Hypothalamus (tissue), 51 donors: ENCODE measurements at places on chromosomes 1 and 21.

GRCh38 chr1:221532071-221532773 is 209.7 kb downstream of the DUSP10 start:
- no peak for DNase-seq

DNA sequence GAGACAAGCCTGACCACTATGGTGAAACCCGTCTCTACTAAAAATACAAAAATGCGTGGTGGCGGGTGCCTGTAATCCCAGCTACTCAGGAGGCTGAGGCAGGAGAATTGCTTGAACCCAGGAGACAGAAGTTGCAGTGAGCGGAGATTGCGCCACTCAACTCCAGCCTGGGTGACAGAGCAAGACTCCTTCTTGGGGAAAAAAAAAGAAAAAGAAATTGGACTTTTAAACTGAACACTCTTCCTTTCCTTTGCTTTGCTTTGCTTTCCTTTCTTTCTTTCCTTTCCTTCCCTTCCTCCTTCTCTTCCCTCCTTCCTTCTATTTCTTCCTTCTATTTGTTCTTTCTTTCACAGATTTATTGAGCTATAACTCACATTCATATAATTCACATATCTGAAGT is 43.3 kb upstream of the PUM1 start:
- DNase-seq, result no peak

DNA sequence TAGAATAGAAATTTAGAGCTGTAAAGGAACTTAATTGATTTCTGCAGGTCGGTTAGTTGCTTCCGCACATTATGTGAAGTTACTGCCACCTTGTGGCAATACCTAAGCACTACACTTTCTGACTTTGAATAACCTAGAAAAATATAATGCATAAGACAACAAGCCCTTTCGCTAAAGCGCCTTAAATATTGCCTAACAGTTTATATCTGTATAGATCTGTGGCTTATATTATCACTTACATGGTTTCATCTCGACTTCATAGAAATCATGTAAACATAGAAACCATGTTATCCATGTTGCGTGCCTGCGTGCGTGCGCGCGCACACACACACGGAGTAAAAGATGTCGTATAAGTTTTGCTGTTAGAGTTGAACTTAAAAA is 10.9 kb upstream of the IFI16 start:
- DNase-seq, result no peak

GRCh38 chr1:60920561-60920960 is 161.8 kb upstream of the NFIA start:
- no peak for DNase-seq

GRCh38 chr1:244092293-244092963 is 41.3 kb downstream of the ZBTB18 start:
- no peak for DNase-seq

GRCh38 chr1:12434686-12435085 is 183.3 kb downstream of the DHRS3 start:
- no peak for DNase-seq

GRCh38 chr1:209585672-209586071 is 2.2 kb downstream of the CAMK1G start:
- no peak for DNase-seq

- no peak for DNase-seq
Observed at GRCh38 chr21:44946254-44947041, 6.6 kb downstream of the SLX9 start.

GRCh38 chr1:59475737-59476136 is 178.8 kb downstream of the FGGY start:
- DNase-seq, result no peak

- no peak for DNase-seq
Observed at GRCh38 chr21:15414057-15414456, 315.7 kb upstream of the USP25 start.

DNA sequence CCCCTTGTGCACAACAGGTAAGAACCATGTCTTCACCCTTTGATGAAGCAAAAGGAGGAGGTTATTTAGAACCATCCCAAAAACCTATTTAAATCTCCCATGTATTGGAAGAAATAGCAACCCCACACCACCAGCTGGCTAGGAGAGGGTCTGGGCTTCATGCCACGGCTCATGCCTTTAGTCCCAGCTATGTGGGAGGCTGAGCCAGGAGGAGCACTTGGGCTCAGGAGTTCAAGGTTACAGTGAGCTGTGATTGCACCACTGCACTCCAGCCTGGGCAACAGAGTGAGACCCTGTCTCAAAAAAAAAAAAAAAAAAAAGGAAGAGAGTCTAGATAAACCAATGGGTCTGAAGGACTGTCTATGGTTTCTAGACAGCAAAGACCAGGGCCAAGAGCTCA is 197.9 kb upstream of the COA6 start:
- DNase-seq, result no peak

DNA sequence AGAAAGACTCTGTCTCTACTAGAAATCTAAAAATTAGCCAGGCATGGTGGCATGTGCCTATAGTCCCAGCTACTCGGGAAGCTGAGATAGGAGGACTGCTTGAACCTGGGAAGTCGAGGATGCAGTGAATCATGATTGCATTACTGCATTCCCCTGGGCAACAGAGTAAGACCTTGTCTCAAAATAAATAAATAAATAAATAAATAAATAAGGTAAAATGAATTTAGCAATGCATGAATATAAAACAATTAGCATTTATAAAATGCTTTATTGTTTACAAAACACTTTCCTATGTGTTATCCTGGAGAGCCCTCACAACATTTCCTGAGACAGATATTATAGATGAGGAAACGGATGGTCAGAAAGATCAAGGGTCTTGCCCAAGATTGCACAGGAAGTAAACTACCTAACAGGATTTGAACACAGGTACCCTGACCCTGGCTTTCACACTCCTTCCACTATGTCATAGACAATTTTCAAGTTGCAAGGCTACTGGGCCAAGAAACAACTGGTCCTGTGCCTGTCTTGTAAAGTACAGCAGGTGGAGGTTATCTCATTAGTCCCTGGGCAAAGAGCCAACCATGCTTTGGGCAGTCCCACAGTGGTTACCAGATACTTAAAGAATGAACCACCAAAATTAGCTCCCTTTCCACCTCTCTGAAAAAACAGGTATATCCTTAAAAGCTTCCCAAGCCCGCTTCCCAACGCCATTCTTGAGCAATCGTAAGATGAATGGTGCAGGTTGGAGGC is 15.4 kb upstream of the VSIG8 start:
- no peak for DNase-seq

GRCh38 chr1:156060937-156061636 is at the start of gene RAB25:
Gene RAB25 (plus strand): TSS chr1:156061160. CDS start chr1:156061401, 241 bp downstream.
- DNase-seq, result no peak

DNA sequence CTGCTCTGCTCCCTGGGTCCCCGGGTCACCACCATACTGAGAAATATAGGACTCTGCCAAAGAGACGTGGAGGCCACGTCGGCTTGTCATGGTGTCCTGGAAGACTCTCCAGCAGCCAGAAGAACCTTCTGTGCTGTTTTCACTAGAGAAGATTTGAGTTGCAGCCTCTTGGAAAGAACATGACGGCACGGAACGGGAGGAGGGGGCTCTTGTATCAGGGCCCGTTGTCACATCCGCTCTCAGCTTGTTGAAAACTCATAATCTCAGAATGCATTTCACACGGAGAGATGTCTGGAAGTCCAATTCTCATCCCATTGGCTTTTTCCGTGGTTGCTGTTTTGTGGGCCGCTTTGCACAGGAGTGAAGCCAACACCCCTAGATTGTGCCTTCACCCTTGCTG is 39.4 kb upstream of the FAM3B start:
- DNase-seq, result no peak

- DNase-seq, result no peak
Observed at GRCh38 chr1:70355920-70356319, 1.4 kb upstream of the ANKRD13C start.

DNA sequence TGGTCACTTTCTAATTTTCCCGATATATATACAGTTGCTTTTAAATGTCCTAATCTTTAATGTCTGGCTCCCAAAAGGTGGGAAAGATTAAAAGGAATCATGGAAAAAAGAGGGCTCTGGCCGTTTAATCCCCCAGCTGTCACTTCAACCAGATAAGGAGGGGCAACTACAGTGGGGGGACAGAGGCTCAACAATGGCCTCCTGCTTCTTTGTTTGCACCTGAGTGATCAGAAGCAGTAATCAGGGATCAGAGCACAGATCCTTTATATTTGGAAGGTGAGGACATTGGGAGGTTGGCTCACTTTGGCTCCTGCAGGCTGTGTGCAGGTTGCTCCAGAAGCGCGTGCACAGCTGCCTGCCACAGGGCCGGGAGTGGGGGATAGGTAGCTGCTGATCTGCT is 212.8 kb downstream of the FMN2 start:
- no peak for DNase-seq

GRCh38 chr1:226268421-226269124 is 40.4 kb downstream of the LIN9 start:
- DNase-seq, result no peak

GRCh38 chr1:170663404-170664092 is 383 bp upstream of the PRRX1 start:
- no peak for DNase-seq

DNA sequence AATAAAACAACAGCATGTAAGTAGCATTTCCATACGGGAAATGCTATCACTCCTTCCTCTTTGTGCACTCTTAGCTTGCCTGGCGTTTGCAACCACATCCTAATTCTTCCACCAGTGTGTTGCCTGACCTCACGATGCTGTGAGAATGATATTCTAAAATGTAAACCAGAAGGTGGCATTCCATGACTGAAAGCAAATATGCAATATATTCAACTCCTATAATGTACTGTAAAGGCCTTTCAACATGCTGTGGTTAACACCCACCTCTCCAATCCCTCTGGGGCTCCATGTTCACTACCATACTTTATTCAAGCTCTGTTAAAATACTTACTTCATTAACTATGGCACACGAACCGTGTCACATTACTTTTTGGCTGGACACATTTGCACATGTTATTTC is 420.6 kb upstream of the DEPDC1 start:
- no peak for DNase-seq

DNA sequence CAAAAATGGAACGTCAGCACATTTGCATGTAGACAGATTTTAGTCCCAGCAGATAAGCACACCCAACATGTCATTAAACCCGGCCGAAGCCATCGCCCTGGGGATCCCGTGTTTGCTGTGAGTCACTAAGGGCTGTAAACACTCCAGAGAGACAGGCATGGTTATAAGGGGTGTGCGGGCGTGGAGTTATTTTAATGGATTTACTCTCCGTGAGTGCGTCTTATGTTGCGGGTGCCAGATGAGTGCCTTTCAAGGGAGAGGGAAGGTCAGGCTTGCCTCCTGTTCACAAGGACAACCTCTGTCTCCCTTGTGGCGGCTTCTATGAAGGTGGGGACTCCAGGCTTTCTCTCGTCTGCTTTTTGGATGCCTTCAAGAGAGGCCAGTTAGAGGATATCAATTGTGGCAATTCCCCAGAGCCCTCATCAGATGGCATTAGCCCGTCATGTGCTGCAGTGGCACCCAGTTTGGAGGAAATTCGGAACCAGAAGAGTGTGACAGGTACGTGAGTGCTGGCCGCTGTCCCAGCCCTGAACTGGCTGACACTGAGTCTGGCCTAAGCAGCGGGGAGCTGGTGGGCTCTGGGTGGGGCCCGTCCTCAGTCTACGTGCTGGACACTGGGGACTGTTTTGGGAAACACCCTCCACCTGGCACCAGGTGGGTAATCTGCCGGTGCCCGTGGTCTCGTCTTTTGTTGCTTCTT is 223.8 kb upstream of the TMEM51 start:
- no peak for DNase-seq

DNA sequence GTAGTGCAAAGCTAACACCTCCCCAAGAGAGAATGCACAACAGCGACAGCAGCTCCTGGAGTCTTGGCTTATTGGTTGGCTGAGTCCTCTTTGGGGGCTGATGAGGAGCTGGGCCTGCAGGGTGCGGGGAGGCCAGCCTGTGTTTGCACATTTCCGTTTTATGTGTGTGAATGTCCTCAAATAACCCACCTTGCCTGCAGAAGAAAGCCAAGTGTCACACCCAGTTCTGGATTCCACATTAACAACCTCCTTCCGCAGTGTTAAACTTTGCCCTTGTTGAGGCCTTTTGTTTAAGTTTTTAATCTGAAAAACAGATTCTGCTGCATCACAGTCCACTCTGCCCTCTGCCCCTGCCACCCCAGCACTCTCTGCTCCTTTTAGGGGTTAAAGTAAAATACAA is 274.5 kb downstream of the TM2D1 start:
- no peak for DNase-seq

GRCh38 chr1:27348861-27349783 is 7.3 kb downstream of the SYTL1 start:
- DNase-seq, result no peak

- DNase-seq, result no peak
Observed at GRCh38 chr1:87464022-87464490, 135.4 kb downstream of the LMO4 start.

DNA sequence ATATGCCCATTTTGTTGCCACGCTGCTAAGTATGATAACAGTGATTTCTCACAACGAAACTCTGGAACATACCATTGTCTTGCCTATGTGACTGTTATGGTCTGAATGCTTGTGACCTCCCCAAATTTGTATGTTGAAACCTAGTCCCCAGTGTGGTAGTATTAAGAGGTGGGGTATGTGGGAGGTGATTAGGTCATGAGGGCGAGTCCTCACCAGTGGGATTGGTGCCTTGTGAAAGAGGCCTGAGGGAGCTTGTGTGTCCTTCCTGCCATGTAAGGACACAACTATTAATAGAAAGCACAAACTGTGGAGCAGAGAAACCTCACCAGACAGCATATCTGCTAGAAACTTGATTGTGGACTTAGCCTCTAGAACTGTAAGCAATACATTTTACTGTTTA is 84.6 kb downstream of the SELENOF start:
- no peak for DNase-seq

- no peak for DNase-seq
Observed at GRCh38 chr1:66183400-66183799, 350.6 kb upstream of the SGIP1 start.

DNA sequence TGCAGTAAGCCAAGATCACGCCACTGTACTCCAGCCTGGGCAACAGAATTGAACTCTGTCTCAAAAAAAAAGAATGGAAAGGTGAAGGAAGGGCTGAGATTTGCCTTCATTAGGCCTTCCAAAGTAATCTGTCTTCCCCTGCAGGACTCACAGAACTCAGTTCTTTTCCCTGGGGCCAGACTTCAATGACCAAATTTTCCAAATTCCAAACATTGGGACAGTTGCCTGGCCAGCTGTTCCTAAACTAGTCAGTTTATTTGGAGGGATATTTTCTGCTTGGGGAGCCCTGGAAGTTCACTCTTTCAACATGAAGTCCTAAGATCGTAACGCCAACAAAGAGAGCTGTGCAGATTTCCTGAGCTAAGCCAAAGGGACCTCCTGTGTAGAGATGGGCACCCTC is 5.4 kb upstream of the DEDD start:
- no peak for DNase-seq
